Activated naive CD4-positive, alpha-beta T cell treated with anti-CD3 and anti-CD28 coated beads, Interleukin-2, amount 50 U/mL, for 72 hours (primary cell): ENCODE measurements at places on chromosomes 4 and X. TPM values are rescaled to one million over a fixed set of nuclear protein-coding genes. Genes with fewer than 3 reads are reported as not detected.

Gene TRPC5OS
- not detected for total RNA-seq

Gene LANCL3
- 0.53 TPM for total RNA-seq

Gene ADH1A
- not detected for total RNA-seq

DNA sequence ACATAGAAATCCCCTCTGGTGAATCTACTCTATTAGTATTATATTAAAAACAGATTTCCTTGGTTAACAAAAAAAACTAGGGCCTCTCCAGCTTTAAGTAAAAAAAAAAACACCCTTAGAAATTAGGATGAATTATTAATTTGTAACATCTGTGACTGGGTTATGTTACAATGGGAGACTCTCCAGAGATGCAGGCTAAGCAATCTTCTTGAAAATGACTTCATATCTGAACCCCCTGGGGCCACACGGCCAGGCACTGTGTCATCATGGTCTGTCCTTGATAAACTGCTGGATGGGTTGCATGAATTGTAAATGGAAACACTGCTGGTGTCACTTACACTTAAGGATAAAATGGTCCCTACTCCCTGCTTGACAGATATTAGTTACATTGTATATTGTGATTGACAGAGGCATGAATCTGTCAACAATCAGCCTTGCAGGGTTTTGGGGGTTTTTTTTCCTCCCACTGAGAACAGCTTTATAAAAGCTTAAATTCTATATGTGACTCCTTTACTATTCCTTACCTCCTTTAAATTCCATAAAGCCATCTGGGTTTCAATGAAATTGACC, 49.1 kb downstream of the PRKG2 start:
- DNase-seq = no peak

DNA sequence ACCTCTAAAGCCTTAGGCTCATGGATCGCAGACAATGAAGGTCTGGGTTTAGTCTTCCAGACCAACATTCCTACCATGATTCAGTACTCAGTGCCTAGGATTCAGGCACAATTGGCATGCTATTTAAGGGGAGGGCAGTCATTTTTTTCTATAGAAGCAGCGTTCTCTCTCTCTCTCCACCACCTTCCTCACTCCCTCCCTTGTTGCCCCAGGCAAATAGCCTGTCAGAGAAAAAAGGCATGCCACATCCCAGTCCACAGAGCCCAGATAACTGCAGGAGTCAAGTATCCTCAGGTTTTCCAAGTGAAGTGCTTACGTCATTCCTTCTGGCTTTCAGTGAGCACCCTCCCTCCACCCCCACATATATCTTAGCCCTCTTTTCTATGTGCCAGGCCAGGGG, 533.0 kb downstream of the BCOR start:
- DNase-seq = no peak

- DNase-seq = no peak
Measured at GRCh38 chrX:6244666-6245065, 16.0 kb upstream of the NLGN4X start.

- no peak for DNase-seq
Measured at GRCh38 chr4:152961773-152962115, 25.6 kb downstream of the FHDC1 start.
